ENCODE measurements at places on chromosomes 5 and 9. TPM values are rescaled to one million over a fixed set of nuclear protein-coding genes. Genes with fewer than 3 reads are reported as not detected.

ANKRD34B gene
- polyA plus RNA-seq: not detected

OTP gene
- not detected for polyA plus RNA-seq

MCC gene
- polyA plus RNA-seq: 3.6 TPM

IL3 gene
- not detected for polyA plus RNA-seq

GDF9 gene
- 1.2 TPM for polyA plus RNA-seq

TAF11L5 gene
- not detected for polyA plus RNA-seq

C6 gene
- polyA plus RNA-seq: 0.02 TPM

ANKRA2 gene
- polyA plus RNA-seq: 20.5 TPM

FOXD4L3 gene
- polyA plus RNA-seq: 0.06 TPM

DNA sequence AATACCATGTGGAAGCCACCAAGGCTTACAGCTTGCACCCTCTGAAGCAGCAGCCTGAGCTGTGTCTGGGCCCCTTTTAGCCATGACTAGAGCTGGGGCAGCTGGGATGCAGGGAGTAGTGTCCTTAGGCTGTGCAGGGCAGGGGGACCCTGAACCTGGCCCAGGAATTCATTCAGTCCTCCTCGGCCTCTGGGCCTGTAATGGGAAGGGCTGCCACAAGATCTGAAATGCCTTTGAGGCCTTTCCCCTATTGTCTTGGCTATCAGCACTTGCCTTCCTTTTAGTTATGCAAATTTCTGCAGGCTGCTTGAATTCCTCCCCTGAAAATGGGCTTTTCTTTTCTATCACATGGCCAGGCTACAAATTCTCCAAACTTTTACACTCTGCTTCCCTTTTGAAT lies 9.0 kb downstream of the GPR150 start:
- no peak for DNase-seq

DNA sequence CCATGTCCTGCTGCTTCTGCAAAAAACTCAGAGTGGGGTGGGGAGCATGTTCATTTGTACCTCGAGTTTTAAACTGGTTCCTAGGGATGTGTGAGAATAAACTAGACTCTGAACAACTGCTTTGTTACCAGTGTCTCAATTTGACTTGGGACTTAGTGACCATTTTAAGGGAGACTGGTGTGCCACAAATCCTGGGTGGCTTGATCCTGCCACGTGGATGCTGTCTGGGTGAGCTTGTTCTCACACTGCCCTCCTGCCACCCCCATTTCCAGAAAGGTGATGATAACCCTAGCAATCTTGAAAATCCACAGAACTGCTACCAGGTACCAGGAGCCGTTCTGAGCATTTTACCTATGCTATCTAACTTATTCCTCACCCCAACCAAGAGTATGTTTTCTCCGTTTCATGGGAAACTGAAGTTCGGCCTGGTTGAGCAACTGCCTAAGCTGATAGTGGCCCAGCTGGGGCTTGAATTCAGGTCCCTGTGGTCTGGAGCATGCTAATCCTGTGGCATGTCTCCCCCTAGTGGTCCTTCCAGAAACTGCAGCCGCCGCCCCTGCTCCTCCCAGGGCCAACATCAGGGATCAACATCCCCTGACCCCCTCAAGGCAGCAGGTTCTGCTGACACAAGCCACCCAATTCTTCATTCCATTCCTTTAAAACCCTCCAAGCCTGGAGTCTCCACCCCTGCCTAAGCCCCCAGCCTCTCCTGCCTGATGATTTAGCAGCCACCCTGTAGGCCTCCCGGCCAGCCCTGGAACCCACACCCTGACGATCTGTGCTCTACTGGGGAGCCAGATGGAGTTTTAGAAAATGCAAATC lies 2.8 kb downstream of the IL3 start:
- DNase-seq: peak; percentile 83

DNA sequence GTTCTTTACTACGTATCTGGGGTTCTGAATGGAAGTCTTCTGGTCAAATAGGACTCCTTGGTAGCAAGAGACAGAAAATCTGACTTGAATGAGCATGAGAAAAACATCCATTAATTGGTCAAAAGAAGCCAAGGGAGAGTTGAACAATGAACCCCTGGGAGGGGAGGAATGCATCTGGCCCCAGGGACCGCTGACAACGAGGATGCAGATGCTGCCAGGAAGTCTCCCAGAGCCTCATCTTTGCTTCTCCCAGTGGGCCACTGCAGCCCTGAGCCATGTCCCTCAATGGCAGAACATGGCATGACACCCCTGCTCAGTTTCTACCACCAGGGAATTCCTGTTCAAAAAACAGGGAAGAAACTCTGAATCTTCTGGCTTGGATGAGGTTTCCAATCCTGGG lies 50.5 kb upstream of the ICE1 start:
- DNase-seq: no peak

GRCh38 chr5:127519527-127519926 lies 2.1 kb downstream of the PRRC1 start:
- no peak for DNase-seq

DNA sequence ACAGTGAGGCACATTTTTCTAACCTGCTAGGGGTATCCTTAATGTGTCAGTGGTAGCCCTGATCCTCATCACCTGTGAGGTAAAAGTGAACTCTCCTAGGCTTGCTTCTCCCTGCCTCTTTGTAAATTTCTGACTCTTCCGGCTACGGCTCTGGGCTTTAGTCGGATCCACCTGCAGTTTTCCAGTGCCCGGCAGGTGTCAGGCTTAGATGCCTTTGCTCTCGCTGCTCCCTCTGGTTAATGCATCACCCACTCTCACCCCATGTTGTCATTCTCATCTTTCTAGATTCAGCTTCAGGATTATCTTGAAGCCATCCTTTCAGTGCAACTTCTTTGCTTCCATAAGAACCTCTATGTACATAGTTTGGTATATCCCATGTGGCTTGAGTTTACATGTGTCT lies 3.6 kb downstream of the CEP78 start:
- no peak for DNase-seq

- DNase-seq: peak; percentile 88
These were observed at the start of gene NFIB for GRCh38 chr9:14313951-14314423. Gene NFIB (minus strand): TSS chr9:14314141. CDS start chr9:14313511, 630 bp downstream.

DNA sequence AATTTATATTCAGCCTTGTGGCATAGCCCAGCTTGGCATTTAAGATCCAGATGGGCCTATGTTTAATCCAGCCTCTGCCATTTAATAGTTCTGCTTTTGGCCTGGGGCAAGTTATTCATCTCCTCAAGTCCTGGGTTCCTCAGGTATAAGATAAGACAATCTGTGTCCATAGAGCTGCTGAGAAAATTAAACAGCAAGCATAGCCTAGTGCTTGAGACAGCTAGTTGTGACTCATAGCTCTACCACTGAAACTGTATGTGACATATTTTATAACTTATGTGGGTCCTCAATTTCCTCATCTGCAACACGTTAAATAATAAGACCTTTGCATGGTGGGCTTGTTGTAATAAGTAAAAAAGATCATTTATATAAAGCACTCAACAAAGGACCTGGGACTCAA lies 53.3 kb upstream of the ATP10B start:
- no peak for DNase-seq

GRCh38 chr5:34684281-34684979 lies 28.3 kb downstream of the RAI14 start:
- DNase-seq: peak; percentile 6

DNA sequence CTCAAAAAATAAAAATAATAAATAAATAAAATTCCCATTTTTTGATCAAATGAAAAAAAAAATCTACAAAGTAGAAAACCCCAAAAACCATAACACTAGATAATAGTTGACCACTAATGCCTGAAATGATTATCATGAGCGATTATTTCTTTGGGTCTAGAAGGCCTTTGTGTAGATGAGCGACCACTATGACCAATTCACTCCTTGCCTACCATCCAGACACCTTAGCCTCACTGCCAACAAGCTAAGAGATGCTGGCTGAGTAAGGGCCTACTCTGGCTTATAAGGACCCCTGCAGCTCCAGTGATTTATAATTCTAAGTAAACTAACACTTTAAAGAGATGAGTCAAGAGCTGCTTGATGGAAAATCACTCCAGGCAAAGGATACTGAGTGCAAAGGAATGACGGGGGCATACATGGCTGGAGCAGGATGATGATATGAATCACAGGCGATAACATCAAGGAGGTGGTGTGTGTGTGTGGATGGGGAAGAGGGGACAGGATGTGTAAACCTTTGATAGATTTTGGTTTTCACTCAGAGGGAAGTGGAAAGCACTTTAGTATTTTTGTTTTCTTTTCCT lies 4.8 kb upstream of the F2RL1 start:
- DNase-seq: no peak

DNA sequence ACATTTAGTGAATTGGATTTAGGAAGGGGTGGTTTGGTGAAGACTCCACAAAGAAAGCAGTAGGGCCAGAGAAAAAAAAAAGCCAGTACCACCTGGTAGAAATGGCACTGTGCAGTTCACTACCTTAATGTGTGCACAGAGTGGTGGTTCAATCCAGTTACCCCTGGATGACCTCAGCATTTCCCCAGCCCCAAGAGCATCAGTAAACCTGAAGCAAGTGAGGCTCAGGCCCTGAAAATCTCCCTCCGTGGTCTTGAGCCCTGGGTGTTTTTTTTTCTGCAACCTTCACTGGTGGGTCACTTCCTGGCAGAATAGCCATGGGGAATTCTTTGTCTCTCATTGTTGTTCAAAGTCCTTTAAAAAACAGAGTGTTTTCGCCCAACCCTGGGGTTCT lies 202.9 kb downstream of the GADD45G start:
- DNase-seq: no peak

- DNase-seq: peak; percentile 81
These were observed 12.3 kb downstream of the P4HA2 start for GRCh38 chr5:132215329-132215728.

GRCh38 chr5:158660726-158661125 lies 439.0 kb downstream of the EBF1 start:
- no peak for DNase-seq

- DNase-seq: no peak
These were observed 9.5 kb upstream of the BARX1 start for GRCh38 chr9:93964685-93965084.

- DNase-seq: no peak
These were observed 170.5 kb downstream of the TLE4 start for GRCh38 chr9:79742110-79742721.

DNA sequence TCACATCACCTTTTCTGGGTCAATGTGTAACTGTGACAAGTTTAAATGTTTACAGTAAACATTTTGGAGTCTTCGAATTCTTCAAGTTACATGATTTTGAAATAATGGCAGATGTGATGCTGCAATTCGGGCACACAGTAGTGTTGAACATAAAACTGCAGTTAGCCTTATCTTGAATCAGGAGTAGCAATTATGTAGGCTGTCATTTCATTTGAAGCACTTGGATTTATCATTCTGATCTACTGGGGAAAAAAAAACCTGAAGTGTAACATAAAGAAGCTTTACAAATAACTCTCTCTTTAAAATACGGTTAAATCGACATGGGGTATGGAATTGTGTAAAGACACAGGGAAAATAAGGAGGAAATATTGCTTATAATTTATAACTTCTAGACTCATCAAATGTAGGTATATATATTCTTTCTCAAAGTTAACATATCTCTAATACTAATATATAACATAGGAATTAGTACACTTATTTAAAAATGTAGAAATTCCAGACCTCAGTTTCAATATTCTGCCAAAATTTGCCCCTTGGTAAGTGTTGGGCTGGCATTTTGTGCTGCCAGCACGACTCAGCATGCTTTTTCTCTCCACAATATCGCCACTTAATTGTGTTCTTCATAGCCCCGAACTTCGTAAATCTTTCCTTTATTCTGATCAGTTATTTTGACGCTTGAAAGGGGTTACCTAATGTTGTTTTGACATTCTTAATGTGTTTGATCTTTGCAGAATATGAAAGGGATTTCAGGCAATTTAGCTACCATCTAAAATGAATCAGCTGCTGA lies 226.7 kb downstream of the PRR16 start:
- DNase-seq: no peak

All from SK-N-SH (cell line).